A549 treated with DMSO at 1 μM for 4 hours (cell line): ENCODE measurements at places on chromosomes 2 and 18. TPM values are rescaled to one million over a fixed set of nuclear protein-coding genes. Genes with fewer than 3 reads are reported as not detected.

CFC1 gene
- total RNA-seq = not detected in 5 replicates

IMMT gene
- 108 to 126 TPM (median 117 TPM) in 5 replicates for total RNA-seq

TMEM237 gene
- total RNA-seq = 18.4 to 23.4 TPM (median 21.1 TPM) in 5 replicates

SKOR2 gene
- total RNA-seq = not detected in 5 replicates

SLC9A4 gene
- not detected in 5 replicates for total RNA-seq

SNRNP27 gene
- 47.3 to 70.6 TPM (median 57.9 TPM) in 5 replicates for total RNA-seq

ADAM23 gene
- total RNA-seq = 8.8 to 10.2 TPM (median 10.0 TPM) in 5 replicates

QPCT gene
- total RNA-seq = 17.5 to 21.3 TPM (median 18.6 TPM) in 5 replicates

B3GNT7 gene
- total RNA-seq = 1.1 to 2.3 TPM (median 1.6 TPM) in 5 replicates

GALNT5 gene
- total RNA-seq = 3.0 to 3.8 TPM (median 3.2 TPM) in 5 replicates

CYP27C1 gene
- 4.0 to 5.7 TPM (median 5.3 TPM) in 5 replicates for total RNA-seq

C1QL2 gene
- total RNA-seq = 0.14 to 0.21 TPM (median 0.14 TPM) in 4 of 5 replicates, not detected in the other

CDH19 gene
- 0.96 to 2.1 TPM (median 1.7 TPM) in 5 replicates for total RNA-seq

WIPF1 gene
- 14.5 to 22.7 TPM (median 21.6 TPM) in 5 replicates for total RNA-seq

GKN1 gene
- 0.57 to 0.74 TPM (median 0.71 TPM) in 5 replicates for total RNA-seq

KYNU gene
- total RNA-seq = 304 to 362 TPM (median 328 TPM) in 5 replicates

CD302 gene
- 2.0 to 2.8 TPM (median 2.4 TPM) in 5 replicates for total RNA-seq

TLX2 gene
- 0.14 to 0.43 TPM (median 0.25 TPM) in 5 replicates for total RNA-seq

SGO2 gene
- total RNA-seq = 9.8 to 17.1 TPM (median 16.1 TPM) in 5 replicates

MITD1 gene
- 25.0 to 31.9 TPM (median 29.6 TPM) in 5 replicates for total RNA-seq

CACNB4 gene
- total RNA-seq = 0.10 to 0.20 TPM (median 0.11 TPM) in 5 replicates

FAM237A gene
- not detected in 5 replicates for total RNA-seq

ADCYAP1 gene
- total RNA-seq = not detected in 5 replicates

TUBB8B gene
- total RNA-seq = 0.14 TPM in 1 of 5 replicates, not detected in the others

HMSD gene
- 0.23 to 1.9 TPM (median 0.35 TPM) in 4 of 5 replicates, not detected in the other for total RNA-seq

TNFAIP6 gene
- 1.4 to 3.0 TPM (median 2.1 TPM) in 5 replicates for total RNA-seq
